ENCODE measurements at places on chromosomes 7 and 10.

DNA sequence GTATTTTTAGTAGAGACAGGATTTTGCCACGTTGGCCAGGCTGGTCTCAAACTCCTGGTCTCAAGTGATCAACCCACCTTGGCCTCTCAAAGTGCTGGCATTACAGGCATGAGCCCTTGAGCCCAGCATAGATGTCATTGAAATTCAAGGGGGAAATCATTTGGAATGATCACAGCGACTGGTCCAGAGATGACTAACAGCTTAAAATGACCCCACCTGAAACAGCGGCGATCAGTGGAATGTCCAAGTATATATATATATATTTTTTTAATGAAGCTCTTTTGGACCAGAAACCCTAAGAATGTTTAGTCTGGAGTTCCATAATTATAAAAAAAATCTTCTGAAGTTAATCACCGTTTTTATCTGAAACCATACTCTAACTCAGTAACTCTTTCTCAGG is 12.5 kb upstream of the AKR1E2 start:
- DNase-seq: no peak

GRCh38 chr7:75639071-75639885 is 99.5 kb downstream of the HIP1 start:
- no peak for DNase-seq

- DNase-seq: no peak
Observed at GRCh38 chr10:33532901-33533300, 198.4 kb upstream of the NRP1 start.

- DNase-seq: no peak
Observed at GRCh38 chr10:86601956-86602602, 52.3 kb upstream of the OPN4 start.

- DNase-seq: peak; percentile 21
Observed at GRCh38 chr7:1973321-1974251, 259.2 kb downstream of the MAD1L1 start.

- DNase-seq: no peak
Observed at GRCh38 chr10:76405922-76406321, 974.5 kb downstream of the LRMDA start.

DNA sequence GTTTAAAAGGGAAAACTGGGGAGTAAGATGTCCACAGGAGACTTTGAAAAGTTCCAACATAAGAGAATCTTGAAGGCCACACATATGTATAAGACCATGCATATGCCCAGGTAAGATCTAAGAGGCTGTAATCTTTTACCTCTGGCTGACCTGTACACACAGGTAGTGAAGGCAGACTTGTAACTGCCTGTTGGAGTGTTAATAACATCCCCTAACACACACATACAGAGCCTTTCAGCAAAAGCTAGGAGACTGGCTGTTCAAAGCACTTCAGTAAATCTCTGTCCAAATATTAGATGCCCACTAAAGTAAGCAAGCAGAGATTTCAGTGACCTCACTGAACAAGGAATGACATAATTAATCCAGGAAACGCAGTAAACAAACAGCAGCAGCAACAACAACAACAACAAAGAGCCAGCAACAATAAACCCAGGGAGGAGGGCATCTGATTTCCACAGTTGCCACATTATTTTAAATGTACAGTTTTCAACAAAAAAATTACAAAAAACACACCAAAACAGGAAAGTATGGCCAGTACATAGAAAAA is 15.0 kb downstream of the CYP51A1 start:
- DNase-seq: no peak

GRCh38 chr10:129531969-129532660 is 65.1 kb downstream of the MGMT start:
- no peak for DNase-seq

DNA sequence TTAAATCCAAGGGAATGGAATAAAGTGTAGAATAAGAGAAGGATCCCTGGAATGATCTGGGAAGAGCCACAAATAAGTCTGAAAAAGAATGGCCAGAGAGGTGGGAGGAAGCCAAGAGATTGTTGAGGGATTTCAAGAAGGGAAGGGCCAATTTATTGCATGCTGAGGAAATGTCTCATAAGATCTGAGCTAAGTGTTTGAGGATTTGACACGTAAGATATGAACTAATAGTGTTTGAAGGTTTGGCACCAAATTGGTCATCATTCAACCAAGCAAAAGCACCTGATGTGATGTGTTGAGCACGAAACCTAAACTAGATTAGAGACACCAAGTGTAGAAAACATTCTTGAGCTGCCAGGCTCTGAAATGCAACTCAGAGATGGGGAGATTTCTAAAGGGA is 97.9 kb downstream of the TSPAN12 start:
- no peak for DNase-seq

DNA sequence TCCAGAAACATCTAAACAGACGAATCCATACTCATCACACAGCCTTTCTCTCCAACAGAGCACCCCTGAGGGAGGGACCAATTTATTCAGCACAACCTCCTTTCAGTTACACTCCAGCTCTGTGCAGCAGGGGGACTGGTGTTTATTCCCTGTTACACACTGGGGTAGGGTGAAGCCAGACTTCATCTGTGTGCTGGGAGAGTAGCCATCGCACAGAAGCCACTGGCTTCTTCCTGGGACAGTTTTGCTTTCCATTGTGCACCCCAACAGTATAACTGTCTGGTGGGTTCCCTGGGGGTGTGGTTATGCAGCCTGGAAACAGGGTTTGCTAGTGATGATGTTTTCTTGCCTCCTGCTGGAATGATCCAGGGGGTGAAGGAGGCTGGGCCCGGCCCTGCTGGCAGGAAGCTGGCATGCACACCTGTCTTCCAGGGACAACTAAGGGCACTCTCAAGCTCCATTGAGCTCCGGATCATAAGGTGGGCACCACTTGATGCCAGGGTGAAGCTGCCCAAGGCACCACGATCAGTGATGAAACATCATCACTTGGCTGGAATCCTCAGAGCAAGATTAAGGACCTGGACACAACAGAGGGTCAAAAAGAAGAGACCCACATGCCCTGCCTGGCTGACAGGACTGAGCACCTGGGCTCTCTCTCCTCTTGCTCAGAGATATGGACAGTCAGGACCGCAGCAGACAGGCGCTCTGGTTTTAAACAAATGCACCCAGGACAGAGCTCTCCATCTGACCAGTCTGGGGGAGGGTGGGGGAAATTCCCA is 293.2 kb downstream of the GRID1 start:
- DNase-seq: no peak

GRCh38 chr7:149624006-149624405 is 126.4 kb upstream of the ZNF746 start:
- peak; percentile 48 for DNase-seq

DNA sequence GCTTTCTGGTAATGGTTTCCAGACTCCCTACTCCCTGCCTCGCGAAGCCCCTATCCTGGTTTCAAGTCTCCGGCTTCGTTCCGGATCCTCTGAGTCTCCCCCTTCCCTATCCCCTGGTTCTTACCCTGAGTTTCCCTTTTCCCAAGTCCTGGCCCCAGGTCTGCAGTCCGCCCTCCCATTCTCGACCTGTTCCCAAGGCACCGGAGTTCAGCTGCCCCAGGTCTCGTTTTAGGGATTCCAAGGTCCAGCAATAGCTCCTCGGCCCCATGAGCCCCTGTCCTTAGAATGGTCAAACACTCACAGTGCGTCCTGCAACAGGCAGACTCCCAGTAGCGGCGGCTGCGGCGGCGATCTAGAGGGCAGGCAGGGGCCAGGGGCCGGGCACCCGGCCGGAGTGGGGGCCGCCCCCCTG is 274 bp downstream of the PITX3 start:
- no peak for DNase-seq

- DNase-seq: no peak
Observed at GRCh38 chr10:119315128-119316001, 108.0 kb downstream of the GRK5 start.

GRCh38 chr10:122462533-122463465 is 1.4 kb downstream of the HTRA1 start:
- DNase-seq: peak; percentile 43

GRCh38 chr10:21512573-21513404 is 12.7 kb downstream of the SKIDA1 start:
- no peak for DNase-seq

DNA sequence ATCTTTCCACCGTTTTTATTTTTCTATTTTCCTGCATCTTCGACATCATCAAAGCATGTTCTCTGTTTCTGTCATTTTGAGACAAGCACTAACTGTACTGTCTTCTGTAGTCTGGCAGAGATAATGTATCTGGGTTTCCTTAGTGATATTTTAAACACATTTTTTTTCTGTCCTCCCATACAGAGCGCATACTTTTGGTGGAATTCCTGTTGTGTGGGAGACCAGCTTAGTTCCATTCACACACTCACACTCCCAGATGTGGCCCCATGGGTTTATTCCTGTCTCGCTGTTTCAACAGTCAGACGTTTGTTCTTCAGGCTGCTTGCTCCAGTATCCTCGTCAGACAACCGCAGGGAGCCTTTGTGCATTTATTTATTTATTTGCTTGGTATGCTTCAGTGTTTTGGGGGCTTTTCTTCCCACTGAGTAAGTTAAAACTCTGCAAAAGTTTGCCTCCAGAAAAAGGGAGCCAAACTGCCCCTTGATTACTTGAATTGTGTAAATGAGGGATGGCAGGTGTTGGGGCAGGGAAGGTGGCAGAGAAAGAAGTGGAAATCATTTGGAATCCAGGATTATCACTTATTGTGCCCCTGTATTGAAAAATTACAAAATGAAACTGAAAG is 456.8 kb upstream of the KLF6 start:
- DNase-seq: no peak

DNA sequence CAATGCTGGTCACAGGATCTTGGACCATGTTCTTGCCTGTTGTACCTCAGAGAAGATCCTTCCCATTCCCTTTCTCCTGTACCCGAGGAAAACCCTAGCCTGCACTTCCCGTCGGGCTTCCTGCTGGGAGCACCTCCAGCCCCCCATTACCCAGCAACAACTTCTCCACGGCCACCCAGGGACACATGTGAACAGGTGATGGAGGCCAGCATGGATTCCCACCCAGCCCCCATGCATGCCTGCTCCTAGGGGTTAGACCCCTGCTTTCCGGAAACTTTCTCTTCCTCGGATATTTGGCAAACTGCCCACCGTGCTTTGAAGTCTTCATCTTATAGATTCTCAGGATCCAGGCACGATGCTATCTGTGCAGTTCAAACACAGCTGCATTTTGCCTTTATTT is 67.3 kb downstream of the CALML3 start:
- DNase-seq: no peak

DNA sequence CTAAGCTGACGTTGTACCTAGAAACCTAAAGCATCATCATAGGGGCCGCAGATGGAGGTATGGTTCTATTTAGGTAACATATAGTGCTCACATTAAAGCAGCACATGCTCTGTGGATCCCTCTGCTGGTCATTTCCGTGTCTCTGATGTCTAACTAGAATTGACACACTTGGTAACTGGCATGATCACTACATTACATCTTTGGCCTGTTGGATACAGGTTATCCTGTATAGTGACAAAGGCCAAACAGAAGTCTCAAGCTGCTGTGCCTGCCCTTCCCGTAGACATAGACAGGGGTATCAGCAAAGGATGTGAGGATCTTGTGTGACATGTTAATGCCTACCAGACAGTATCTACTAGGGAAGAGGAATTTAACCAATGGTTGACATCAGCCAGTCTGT is 51.2 kb downstream of the KIF5B start:
- DNase-seq: no peak

DNA sequence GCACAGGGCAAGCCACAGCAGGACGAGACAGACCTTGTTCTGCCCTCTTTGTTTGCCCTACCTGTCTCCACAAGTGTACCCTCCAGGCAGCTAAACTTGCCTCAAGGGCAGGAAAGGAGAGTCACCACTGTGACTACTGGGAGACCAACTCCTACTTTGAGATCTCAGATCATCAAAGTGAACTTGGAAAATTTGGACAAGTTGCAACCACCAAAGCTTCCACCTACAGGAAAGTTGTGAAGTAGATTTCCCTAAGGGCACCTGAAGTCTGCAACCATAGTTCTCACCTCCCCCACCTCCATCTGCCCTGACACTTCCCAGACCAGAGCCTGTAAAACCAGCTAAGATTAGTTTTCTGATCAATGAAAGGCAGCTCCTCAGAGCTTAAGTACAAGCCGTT is 2.5 kb upstream of the WDR91 start:
- DNase-seq: no peak

DNA sequence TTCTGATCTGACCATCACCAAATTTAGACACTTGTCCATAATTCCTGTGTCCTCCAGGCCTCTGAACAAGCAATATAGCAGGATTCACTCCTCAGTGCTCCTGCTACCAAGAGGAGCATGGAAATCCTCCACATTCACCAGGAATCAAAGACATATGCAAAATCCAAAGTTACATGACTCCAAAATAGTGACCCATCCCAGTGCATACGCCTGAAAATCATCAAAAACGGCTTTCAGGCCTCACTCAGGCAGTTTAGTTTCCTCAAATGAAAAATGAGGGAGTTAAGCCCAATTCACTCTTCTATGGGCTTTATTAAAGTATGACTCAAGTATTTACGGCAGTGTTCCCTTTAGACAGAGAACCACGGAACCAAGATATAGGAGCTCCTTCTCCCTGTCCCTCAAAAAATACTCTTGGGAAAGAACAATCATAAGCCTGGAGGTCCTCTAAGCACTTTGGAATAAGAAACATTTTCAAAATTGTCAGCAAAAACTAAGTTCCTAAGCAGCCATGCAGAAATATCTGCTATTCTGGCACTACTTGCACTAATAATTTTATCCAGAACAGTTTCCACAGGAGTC is 240.7 kb downstream of the PARD3 start:
- no peak for DNase-seq

GRCh38 chr7:141071260-141071854 is 2.5 kb upstream of the TMEM178B start:
- no peak for DNase-seq

DNA sequence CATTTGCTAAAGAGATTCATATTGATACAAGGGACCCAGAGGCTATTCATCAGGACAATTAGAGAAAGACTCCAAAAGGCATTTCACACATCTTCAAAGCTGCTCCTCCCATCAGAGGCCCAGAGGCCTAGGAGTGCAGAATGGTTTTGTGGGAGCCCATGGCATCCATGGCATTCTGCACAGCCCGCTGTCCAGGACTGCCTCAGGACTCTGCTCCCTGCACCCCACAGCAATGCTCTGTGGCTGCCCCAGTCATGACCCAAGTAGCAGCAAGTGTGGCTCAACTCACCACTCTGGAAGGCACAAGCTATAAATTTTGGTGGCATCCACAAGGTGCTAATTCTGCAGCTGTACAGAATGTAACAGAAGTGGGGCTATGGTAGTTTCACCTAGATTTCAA is 38.5 kb downstream of the ZNF438 start:
- DNase-seq: no peak

GRCh38 chr7:23438171-23438570 is 32.1 kb downstream of the IGF2BP3 start:
- no peak for DNase-seq

DNA sequence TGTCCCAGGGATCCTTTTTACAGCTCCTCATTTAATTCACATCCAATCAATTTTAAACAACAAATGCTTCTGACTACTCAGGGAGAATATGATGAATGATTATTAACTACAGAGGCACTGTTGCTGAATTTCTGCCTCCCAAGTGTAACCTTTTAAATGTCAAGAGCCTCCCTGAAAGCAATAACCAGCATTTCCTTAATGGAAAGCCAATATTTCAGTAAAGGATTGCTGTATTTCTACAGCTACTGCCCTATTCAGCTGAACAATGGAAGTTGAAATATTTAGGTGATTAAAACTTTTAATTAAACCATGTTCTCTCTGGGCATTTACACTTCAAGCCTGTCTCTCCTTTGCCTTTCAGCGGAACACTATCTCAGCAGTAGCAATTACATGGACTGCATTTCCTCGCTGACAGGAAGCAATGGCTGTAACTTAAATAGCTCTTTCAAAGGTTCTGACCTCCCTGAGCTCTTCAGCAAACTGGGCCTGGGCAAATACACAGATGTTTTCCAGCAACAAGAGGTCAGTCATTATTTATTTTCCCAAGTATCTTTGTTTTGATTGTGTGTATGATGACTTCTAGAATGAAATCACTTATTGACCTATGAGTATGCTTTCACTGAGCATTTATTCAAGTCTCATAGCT is 304.7 kb downstream of the BICC1 start:
- DNase-seq: no peak
